ENCODE measurements at places on chromosomes 12 and 14.
A peak's percentile ranks its signal among the peaks of the same experiment; 100 is the strongest.

DNA sequence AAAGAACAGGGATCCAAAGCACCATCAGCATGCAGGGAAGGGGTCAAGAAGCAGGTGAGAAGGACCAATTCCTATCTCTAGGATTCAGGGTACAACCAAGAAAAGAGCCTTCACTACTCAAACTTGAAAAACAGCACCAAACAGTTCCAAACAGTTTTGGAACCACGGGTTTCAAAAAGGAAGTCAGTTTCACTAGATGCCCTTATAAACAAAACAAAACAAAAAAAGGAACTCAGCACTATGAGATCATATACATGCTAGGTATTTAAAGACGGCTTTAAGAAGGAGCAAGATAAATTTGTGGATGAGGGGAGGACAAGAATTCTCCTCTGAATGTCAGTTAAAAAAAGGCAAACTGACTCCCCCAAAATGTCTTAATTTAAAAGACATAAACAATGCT, 6.0 kb downstream of the INSM2 start:
- H3K27me3 ChIP-seq = peaks cover 21% of the 10 kb centered on the region
- no peak overlapping the region for H3K4me3 ChIP-seq
- peaks cover 8% of the 10 kb centered on the region for H3K4me1 ChIP-seq
- DNase-seq = no peak
- no peak overlapping the region for H3K27ac ChIP-seq

DNA sequence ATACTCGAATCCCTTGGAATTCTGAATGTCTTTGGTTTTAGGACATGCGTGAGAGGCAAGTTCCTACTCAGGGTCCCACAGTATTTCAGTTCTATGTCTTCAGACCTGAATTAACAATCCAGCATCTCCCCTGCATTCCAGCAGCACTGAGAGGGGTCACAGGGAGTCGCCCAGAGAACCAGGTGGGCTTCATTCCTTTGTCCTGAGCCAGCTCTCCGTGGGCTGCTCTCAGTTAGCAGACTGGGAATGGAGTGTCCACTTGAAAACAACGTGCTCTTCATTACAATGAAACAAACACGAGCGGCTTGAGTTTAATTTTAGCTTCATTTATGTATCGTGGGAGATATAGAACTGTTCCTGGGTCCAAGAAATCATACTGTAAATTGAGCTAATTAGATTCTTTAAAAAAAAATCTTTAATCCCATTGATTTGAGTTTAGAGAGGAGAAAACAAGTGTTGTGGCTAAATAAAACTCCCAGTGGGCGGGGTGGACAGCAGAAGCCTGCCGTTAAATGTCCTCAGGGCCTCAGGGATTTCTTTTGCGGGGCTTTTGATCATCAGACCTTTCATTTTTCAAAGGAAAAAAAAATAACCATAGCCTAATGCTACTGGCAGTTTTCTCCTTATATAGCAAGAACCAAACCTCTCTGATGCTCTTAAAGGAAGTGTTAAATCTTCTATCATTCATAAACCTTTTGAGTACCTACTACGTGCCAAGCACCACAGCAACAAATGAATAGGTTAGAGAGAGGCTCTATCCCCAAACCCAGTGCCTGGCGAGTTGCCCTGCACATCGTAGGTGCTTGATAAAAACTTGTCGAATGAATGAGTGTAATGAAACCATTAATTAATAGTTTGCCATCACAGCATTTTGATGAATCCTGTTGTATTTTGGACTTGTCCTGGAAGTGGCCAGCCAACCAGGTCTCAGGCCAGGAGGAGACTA, 140.4 kb downstream of the CHST11 start:
- no peaks in the 10 kb centered on the region for H3K27me3 ChIP-seq
- no peak for DNase-seq
- peaks cover 3% of the 10 kb centered on the region for H3K36me3 ChIP-seq
- H3K4me3 ChIP-seq = no peak overlapping the region

GRCh38 chr14:103436533-103436932, 51.3 kb downstream of the MARK3 start:
- no peak overlapping the region for H3K27ac ChIP-seq
- H3K27me3 ChIP-seq = no peaks in the 10 kb centered on the region
- H3K36me3 ChIP-seq = peaks cover 8% of the 10 kb centered on the region
- H3K4me3 ChIP-seq = no peak overlapping the region

DNA sequence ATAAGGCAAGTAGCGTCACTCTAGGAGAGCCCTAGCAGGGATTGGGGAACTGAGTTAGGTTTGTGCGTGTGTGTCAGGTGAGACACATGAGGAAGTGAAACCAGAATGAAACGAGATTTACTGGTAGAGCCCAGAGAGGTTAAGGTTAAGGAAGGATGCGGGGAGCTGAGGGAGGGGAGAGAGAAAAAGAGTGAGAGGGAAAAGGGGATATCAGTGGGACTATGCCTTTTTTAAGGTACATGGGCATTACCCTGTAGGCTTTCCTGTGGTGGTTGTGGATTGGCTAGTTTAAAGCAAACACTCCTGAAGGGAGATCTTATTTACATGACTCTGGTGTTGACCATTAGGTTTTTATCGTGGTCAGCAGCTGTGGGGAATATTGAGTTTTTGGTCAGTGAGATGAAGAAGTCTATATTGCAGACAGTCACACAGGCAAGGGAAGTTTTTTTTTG, 13.9 kb downstream of the ZDHHC17 start:
- H3K4me1 ChIP-seq = peaks cover 6% of the 10 kb centered on the region
- no peak overlapping the region for H3K4me3 ChIP-seq
- no peaks in the 10 kb centered on the region for H3K27me3 ChIP-seq
- H3K27ac ChIP-seq = no peak overlapping the region

DNA sequence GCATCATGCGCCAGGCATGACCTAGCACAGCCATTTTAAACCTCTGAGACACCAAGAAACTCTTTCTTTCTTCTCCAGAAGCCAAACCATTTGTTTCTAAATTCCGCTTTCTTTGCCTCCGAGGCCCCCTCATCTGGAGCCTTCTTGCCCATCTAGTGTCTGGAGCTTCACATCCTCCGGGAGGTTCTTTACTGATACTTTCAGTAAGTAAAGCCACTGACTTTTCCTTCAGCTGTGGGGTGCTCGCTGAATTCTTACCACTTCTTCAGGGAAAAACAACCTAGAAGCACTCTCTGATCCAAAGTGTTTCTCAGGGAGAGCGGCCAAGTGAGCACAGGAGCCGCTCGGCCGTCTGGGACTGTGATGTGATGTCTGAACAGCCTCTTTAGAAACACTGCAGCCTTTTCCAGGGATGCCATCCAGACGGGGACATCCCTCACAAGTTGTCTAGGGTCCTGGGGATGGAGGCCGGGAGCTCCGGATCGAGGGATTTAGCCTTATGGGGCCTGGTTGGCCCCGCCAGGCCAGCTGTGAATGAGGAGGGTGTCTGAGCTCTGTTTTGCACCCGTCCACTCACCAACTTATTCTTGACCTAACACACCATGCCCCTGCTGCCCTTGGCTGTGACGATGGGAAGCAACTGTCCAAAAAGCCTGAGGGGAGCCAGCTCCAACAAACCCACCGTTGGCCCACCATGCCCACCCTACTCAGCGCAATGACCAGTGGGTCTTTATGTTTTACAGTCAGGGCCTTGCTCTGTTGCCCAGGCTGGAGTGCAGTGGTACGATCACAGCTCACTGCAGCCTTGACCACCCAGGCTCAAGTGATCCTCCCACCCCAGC, 160.6 kb downstream of the ZFP36L1 start:
- peaks cover 25% of the 10 kb centered on the region for H3K4me1 ChIP-seq
- DNase-seq = no peak
- no peak overlapping the region for H3K27ac ChIP-seq

- no peaks in the 10 kb centered on the region for H3K4me1 ChIP-seq
- no peak for DNase-seq
- no peaks in the 10 kb centered on the region for H3K36me3 ChIP-seq
- no peak overlapping the region for H3K4me3 ChIP-seq
These were observed 43.3 kb upstream of the MBIP start for GRCh38 chr14:36363704-36364103.

GRCh38 chr14:64159588-64159987, 134.6 kb downstream of the ESR2 start:
- H3K36me3 ChIP-seq = no peaks in the 10 kb centered on the region
- H3K27ac ChIP-seq = no peak overlapping the region
- DNase-seq = peak; percentile 31
- H3K4me3 ChIP-seq = no peak overlapping the region
